Left lobe of liver (tissue), 2 donors: ENCODE measurements at places on chromosomes 5 and 9.

- DNase-seq: no peak
These were observed 213.3 kb downstream of the SEMA6A start for GRCh38 chr5:116361171-116361967.

DNA sequence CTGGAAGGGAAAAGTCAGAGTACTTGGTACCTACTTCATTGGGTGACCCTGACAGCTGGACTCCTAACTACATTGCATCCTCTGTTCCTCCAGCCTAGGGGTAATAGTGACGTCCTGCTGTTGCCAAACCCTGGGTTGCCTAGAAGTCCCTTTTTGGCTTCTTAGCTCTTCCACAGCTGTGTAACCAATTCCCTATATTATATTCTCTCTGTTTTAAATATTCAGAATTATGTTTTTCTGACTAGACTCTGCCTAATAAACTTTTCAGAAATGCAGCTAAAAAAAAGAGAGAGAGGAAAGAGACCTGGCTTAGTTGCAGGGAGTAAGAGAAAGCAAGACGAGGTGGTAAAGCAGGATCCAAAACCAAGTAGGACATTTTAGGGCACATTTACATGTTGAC is 28.4 kb downstream of the MCTP1 start:
- DNase-seq: no peak

DNA sequence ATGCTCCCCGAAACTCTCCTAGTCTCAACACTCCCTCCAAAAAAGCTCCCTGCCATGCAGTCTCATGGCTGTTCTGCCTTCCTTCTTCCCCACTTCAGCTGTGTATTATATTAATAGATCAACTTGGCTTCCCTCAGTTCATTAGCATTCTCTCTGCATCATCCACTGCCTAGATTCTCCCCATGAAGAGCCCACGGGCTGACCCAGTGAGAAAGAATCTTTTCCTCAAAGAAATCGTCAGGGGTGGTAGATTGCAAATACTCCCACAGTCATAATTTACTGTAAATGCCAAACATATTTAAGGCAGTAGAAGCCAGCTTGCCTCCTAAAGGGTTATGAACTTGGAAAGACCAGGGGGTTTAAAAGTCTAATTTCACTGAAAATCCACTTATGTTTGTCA is 33.5 kb downstream of the GNA14 start:
- no peak for DNase-seq

DNA sequence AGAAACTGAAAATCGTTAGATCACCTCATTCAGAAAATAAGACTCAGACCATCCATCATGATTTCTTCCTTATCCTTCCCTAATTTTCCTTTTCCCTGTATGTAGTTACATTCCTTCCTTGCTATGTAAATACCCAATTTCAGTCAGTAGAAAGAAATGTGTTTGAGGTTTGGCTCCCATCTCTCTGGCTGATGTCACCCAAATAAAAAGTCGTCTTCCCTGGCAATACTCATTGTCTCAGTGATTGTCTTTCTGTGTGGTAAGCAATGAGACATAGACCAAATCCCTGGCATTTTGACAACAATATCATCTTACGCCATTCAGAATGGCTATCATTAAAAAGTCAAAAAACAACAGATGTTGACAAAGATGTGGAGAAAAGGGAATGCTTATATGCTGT is 303.9 kb upstream of the EDIL3 start:
- no peak for DNase-seq

DNA sequence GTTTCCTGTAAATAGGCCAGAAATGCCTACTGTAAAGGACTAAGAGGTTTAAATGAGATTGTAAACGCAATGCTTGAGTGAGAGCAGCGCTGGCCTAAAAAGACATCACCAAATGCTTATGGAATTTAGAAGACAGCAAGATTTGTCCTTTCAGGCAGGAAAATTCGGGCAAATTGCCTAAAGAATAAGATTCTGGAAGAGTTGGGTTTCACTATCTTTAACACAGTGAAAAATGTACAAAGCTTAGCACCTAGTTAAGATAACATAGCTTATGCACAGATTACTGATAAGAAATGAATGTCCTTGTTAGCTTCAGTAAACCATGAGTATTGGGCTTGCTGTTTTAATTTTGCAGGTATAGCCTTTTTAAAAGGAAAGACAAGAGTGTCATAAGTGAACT is 4.7 kb downstream of the FKBP15 start:
- no peak for DNase-seq

DNA sequence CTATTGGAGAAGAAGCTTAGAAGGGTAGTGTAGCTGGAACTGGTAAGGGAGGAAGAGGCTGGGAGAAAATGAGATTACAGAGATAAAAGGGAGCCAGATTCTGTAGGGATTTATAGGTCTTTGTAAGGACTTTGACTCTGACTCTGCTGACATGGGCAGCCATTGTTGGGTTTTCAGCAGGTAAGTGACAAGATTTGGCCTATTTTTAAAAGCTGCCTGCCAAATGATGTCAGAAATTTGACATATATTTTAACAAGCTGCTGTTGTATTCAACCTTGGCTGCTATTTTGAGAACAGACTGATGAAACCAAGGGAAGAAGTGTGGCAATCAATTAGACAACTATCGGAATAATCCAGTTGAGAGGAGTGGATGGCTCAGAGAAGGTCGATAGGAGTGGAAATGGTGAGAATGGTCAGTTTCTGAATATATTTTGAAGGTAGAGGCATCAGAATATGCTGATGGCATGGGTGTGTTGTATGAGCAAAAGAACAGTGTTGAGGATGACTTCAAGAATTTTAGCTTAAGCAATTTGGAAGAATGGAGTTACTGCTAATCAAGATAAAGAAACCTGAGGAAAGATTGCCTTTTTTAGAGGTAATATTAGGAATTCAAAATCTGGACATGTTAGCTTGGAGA is 56.8 kb downstream of the KCTD16 start:
- DNase-seq: no peak

GRCh38 chr9:121765021-121765950 is 113.9 kb downstream of the DAB2IP start:
- no peak for DNase-seq

- DNase-seq: no peak
These were observed 61.5 kb upstream of the ANXA1 start for GRCh38 chr9:73090214-73090613.

- no peak for DNase-seq
These were observed 67.4 kb upstream of the TBC1D9B start for GRCh38 chr5:179974946-179975712.

DNA sequence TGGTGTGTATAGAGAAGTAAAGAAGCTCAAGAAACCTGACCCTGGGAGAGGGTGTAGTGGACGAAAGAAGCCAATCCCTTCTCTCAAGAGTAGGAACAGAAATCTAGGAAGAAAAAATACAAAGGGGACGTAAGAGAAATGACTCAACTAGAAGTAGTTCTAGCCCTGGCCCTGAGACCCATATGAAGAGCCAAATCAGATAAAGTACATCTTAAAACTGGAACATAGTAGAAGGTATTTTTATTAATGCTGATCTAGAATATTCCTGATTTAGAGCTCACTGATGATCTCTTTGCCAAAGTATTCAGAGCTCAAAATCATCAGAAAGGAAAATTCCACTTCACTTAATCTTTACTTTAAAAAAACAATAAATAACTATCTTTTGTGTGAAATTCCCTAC is 184.8 kb downstream of the MLLT3 start:
- DNase-seq: no peak

DNA sequence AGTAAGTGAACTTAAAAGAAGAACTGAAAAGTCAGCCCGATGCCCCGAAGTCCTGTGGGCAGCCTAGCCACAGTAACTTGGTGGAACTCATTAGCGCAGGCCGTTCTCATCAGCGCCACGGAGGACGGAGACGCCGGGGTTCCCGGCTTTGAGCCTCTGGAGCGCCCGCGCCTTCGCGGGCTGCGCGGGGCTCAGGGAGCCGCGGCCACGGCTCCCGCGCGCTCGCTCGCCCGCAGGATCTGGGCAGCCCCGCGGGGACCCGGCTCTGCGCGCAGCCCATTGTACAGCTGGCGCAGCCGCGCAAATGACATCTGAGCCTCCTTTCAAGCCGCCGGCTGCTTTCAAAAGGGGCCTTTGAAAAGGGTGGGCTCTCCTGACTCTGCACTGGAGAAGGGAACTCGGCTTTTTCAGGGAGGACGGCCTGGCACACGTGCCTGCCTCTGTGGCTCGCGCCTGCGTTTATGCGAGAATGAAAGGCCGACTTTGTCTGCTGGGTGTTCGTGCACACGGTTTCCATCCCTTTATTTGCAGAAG is 40.7 kb downstream of the TLR4 start:
- no peak for DNase-seq

DNA sequence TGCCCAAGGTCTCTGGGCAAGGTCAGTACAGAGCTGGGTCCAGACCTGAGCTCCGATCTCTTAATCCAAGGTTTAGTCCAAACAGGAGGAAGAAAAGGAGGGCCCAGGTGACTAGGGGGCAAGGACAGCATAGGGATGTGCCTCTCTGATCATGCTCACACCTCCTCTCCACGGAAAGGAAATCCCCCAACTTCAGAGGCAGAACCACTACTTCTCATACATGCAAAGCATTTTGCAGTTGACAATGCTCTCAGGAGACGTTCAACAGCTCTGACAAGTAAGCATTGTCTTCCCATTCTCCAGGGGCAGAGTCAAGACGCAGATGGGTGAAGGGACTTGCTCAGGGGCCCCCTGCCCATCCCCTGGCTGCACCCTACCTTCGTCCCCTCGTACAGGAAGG is 8.7 kb upstream of the CORO2A start:
- no peak for DNase-seq

GRCh38 chr9:82558346-82558745 is 504.6 kb downstream of the RASEF start:
- DNase-seq: no peak

DNA sequence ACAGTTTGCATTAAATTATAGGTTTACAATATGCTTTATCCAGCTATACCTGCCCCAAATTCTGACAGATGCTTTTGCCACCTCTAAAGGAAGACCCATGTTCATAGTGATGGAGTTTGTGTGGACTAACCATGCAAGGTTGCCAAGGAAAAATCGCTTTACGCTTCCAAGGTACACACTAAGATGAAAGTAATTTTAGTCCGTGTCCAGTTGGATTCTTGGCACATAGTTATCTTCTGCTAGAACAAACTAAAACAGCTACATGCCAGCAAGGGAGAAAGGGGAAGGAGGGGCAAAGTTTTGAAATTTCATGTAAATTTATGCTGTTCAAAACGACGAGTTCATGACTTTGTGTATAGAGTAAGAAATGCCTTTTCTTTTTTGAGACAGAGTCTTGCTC is 41.0 kb downstream of the FXN start:
- DNase-seq: peak; percentile 53

DNA sequence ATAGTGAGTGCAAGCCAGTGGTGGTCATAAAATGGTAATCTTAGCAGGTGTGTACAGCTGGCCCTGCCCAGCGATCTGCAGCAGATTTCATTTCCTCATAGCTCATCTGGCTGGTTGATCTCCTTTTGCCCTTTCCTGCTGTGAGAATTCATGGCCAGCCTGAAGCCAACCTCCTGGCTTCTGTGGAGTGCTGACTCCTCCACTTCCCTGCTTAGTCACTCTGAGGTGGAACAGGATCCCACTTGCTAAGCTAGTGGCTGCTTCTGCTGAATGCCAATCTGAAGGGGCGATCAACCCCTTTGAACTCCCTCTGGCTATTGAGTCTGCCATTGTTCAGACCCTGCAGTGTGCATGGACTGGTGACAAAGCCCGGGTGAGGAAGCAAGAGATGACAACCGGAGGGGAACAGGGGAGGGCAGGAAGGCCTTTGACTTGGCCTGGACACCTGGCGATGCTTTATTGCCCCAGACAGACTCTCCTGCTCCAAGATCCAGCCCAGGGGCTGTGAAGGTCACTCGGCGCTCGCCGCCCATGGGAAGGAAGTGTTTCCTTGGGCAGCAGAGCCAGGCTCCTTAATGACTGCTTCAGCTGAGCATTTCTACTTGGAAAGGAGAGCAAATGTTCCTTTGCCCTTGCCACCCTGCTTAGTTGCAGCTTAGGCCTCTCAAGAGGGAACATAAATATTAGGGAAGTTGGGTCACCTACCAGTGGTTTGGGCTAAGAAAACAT is 341.1 kb downstream of the ZSWIM6 start:
- no peak for DNase-seq

GRCh38 chr5:17434982-17435381 is 63.0 kb upstream of the TAF11L2 start:
- no peak for DNase-seq

DNA sequence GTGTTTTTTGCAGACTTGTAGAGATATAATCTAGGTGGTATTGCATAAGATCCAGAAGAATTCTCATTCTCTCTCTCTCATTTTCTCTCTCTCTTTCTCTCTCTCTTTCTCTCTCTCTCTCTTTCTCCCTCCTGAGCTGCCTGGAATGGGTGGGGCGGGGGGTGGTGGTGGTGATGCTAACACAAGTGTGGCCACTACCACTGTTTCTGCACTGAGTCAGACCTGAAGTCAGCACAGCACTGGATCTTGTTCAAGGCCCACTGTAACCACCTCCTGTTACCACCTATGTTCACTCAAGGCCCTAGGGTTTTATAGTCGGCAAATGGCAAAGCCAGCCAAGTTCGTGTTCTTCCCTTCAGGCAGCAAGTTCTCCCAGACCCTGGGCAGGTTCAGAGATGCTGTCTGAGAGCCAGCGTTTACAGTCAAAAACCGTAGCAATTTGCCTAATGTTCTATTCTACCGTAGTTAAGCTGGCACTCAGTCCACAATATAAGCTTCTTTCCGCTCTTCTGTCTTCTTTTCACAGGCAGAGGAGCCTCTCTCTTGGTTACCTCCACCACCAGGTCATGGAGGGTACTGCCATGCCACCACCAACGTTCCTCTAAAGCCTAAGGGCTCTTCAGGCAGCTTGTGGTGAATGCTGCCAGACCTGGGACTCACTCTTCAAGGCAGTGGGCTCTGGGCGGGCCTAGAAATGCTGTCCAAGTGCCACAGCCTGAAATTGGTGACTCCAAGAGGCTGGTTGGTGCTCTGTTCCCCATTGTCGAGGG is 235.7 kb upstream of the PRR16 start:
- no peak for DNase-seq

DNA sequence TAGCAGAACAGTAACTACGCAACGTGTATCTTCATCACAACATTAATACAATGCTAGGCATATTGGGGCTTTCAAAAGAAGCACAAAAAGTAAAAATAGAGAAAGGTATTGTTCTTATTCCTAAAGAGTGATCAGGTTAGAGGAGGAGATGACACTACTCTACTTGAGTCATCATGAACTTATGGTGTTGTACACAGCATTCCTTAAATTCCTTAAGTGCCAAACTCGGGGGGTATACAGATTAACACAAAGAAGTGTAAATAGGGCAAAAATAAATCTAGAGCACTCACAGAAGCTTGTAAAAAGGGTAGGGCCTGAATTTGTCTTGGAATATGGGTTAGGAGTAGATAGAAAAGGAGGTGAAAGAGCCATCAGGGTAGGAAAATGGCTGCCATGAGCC is 308.0 kb upstream of the DAP start:
- DNase-seq: no peak

- no peak for DNase-seq
These were observed 89.6 kb upstream of the SHB start for GRCh38 chr9:38158628-38159027.
